Activated naive CD8-positive, alpha-beta T cell treated with anti-CD3 and anti-CD28 coated beads for 36 hours (primary cell): ENCODE measurements at places on chromosomes 7 and 10. TPM values are rescaled to one million over a fixed set of nuclear protein-coding genes. Genes with fewer than 3 reads are reported as not detected.

DNA sequence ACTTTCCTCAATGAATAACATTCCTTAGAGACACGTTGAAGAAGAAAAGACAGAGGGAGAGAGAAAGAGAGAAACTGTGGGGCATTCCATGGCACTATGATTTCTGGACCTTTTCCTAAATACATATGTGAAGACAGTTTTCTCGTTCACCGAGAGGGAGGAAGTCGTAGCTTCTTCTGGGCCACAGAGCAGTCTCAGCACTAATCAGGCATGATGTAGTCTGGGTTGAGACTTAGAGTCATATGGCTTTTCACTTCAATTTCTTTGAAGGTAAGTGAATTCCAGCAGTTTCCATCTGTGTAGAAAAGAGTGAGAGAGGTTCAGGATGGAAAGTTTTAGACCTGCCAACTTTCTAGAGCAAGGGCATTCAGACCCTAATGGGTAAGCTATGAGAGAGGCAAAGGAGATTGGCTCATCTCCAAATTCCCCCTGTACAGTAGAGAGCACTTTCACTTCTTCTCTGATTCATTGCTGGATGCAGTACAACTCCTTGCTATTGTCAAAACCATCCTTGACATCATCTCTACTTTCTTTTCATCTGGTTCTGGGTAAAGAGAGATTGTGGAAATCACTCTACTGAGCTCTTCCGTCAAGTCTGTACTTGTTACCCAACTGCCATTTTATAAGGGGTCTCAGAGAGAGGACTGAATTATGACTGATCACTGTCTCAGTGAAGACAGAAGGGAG, 31.5 kb upstream of the OR9A4 start:
- DNase-seq = no peak

GRCh38 chr7:45092100-45092930, 3.5 kb upstream of the NACAD start:
- no peak for DNase-seq

DNA sequence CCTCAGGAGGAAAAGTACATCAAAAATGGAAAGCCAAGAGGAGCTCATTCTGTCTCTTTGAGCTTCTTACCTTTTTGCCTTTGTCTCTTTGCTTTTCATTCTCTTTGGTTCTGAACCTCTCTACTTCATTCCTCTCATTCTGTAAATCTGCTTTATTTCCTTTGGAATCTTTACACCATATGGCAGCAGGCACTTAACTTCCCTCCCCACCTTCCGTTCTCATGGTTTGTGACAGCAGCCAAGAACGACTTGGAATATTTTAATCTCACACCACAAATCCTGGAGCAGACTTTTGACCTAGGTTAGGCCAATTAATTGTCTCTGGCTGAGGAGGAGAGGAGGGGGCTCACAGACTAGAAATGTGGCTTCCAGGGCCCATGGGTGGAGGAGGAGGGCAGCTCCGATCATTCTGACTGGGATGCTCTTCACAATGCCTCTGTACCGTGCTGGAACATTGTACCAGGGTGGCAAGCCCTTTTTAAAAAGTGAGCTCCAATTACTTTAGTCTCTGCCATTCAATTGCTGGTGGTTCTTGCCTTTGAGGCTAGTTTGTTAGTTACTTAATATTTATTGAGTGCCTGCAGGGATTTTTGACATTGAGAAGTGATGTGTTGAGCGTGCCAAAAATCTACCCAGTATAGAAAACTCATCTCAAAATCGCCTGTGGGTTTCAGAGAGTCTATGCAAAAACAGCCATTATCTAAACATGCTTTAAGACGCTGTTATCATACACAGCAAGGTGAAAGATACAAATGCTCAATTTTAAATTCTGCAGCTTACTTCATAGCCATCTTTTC, 386.6 kb downstream of the DPP6 start:
- no peak for DNase-seq

GRCh38 chr10:97771055-97771891, 526 bp downstream of the SFRP5 start:
- peak; percentile 37 for DNase-seq

DNA sequence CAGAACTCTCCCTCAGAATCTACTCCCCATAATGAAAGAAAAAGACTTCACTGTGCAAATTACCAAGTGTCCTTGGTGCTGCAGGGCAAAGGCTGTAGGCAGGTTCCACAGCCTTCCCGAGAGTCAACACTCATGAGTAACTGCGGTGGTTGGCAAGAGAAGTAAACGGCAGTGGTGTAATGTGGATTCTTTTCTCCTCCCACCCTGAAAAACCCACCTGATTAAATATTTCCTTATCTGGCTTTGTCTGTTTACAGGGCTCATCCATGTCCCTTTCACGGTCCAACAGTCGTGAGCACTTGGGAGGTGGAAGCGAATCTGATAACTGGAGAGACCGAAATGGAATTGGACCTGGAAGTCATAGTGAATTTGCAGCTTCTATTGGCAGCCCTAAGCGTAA, 300.9 kb downstream of the BICC1 start:
- no peak for DNase-seq

DNA sequence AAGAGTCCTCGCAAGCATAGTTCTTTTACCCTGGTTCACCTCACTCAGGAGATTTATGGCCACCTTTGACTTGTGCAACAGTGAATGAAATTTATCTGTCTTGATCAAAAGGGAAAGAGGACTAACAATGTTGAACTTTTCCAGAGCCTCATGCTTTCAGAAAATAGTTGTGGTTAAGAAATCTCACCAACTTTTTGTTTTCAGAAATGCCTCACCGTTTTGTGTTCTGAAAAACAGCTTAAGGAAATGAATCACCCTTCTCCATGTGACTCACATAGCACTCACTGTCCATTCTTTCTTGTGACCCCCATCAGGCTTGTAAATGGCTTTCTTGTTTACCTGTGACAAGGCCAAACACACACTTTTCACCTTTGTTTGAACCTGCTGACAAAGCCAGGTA, 148.6 kb upstream of the FAM3C start:
- DNase-seq = no peak

- DNase-seq = peak; percentile 8
Measured at GRCh38 chr7:132680590-132680989, 104.3 kb upstream of the PLXNA4 start.

GRCh38 chr10:74117738-74118137, 32.9 kb downstream of the AP3M1 start:
- peak; percentile 3 for DNase-seq

- no peak for DNase-seq
Measured at GRCh38 chr10:8369666-8370065, 315.2 kb downstream of the GATA3 start.

GRCh38 chr10:4450981-4451908, 374.8 kb upstream of the AKR1E2 start:
- DNase-seq = no peak

DNA sequence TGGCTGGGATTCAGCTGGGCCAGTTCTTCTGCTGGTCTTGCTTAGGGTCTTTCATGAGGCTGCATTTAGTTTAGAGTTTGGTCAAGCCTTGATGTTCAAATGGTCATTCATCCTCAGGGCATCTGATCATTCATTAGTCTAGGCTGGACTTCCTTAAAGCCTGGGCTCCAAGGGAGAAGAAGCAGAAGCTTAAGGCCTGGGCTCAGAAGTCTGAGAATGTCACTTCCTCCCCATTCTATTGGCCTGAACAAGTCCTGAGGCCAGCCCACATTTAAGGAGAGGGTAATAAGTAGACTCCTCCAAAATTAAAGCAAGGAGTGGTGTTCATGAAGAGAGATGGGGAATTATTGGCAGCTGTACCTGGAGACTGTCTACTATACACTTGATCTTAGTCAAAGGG, 193.2 kb upstream of the HABP2 start:
- no peak for DNase-seq

DNA sequence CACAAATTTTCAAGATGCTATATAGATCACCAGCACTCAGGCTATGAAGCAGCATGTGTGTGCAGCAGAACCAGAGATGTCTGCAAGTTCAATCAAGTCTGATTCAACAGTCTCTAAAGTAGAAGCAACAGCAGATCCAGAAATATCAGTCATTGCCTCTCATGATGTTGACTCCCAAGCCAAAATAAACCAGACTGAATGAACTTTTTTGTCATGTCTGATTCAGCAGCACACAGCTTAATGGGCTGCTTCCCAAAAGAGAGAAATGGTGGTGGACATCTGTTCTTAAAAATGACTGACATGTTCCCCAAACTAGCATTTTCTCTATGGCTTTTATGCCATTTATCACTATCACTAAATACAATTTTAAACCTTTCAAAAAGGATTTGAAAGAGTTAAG, 53.8 kb downstream of the TMEM26 start:
- no peak for DNase-seq

GRCh38 chr10:113422371-113422770, 130.5 kb upstream of the HABP2 start:
- DNase-seq = no peak

The SGCE gene
- total RNA-seq = 0.19 TPM

The CLDN4 gene
- 0.33 TPM for total RNA-seq

The FOXI2 gene
- not detected for total RNA-seq

The CXCL12 gene
- total RNA-seq = not detected

The CPA2 gene
- 0.16 TPM for total RNA-seq

The IL6 gene
- total RNA-seq = not detected

The ANKRD30A gene
- total RNA-seq = not detected

The SUN1 gene
- 50.1 TPM for total RNA-seq

The JCAD gene
- total RNA-seq = 0.14 TPM
